ENCODE measurements at places on chromosomes 12 and 14.

GRCh38 chr12:15152868-15153267 lies 68.3 kb downstream of the RERG start:
- no peak for DNase-seq

- DNase-seq = no peak
Measured at GRCh38 chr14:26596543-26597061, 1.2 kb downstream of the NOVA1 start.

- DNase-seq = no peak
Measured at GRCh38 chr14:95361373-95362137, 41.8 kb upstream of the CLMN start.

- DNase-seq = no peak
Measured at GRCh38 chr14:93708800-93709199, 79.5 kb downstream of the PRIMA1 start.

DNA sequence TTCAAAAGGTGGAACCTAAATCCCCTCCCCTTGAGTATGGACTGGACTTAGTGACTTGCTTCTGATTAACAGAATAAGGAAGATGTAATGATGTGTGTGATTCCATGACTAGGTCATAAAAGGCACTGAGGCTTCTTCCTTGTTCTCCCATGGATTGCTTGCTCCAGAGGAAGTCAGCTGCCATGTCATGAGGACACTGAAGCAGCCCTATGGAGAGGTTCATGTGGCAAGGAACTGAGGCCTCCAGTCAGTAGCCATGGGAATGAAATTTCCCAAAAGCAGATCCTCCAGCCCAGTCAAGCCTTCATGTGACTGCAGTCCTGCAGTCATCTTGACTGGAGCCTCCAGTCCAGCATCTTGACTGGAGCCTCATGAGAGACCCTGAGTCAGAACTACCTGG lies 10.7 kb downstream of the TMBIM4 start:
- no peak for DNase-seq

- no peak for DNase-seq
Measured at GRCh38 chr12:127750076-127750840, 516.7 kb upstream of the TMEM132C start.

GRCh38 chr14:31159682-31160296 lies 47.8 kb downstream of the HECTD1 start:
- DNase-seq = peak; percentile 71

GRCh38 chr14:80699861-80700260 lies 241.7 kb downstream of the CEP128 start:
- DNase-seq = no peak

- no peak for DNase-seq
Measured at GRCh38 chr12:90925562-90925961, 29.4 kb downstream of the CCER1 start.

DNA sequence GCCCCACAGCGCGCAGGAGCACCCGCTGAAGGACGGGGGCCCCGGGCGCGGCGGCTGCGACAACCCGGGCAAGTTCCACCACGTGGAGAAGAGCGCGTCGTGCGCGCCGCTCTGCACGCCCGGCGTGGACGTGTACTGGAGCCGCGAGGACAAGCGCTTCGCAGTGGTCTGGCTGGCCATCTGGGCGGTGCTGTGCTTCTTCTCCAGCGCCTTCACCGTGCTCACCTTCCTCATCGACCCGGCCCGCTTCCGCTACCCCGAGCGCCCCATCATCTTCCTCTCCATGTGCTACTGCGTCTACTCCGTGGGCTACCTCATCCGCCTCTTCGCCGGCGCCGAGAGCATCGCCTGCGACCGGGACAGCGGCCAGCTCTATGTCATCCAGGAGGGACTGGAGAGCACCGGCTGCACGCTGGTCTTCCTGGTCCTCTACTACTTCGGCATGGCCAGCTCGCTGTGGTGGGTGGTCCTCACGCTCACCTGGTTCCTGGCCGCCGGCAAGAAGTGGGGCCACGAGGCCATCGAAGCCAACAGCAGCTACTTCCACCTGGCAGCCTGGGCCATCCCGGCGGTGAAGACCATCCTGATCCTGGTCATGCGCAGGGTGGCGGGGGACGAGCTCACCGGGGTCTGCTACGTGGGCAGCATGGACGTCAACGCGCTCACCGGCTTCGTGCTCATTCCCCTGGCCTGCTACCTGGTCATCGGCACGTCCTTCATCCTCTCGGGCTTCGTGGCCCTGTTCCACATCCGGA lies 1.4 kb downstream of the FZD10 start:
- no peak for DNase-seq

DNA sequence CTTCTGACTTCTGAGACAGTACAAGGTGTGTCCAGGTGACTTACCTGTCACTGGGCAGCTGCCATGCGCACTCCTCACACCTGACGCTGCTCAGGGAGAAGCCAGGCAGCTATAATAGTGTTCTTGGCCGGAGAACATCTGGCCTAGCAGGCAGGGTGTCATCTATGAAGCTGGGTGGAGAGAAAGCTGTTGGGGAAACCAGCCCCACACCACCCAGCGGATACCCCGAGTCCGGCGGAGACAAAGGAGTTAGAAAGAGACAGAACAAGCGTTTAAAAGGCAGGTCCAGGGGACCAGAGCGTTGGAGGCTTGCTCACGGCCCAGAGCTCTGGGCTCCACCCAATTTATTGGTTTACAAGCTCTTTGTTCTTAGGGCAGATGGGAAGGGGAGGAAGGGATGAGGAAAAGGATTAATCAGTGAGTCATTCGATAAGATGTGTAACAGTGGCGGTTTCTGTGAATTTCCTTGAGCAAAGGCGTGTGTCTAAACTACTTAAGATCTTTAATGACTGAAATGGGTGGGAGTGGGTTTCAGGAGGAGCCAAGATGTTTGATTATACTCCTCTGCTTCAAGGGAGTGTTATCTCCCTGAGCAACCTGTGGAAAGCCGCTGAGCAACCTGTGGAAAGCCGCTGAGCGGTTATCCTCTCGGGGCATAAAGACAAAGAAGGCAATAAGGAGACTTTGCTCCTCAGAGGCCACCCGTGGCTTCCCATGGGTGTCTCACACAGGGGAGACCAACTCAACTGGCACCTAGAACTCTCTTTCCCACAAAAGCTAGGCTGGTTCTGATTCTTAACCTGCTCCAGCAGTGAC lies at the start of gene GALNT8:
Gene GALNT8, plus strand, starts transcription at position 580 of the 816 bp plus-strand sequence. CDS start 278 bp downstream, outside the sequence.
- no peak for DNase-seq

DNA sequence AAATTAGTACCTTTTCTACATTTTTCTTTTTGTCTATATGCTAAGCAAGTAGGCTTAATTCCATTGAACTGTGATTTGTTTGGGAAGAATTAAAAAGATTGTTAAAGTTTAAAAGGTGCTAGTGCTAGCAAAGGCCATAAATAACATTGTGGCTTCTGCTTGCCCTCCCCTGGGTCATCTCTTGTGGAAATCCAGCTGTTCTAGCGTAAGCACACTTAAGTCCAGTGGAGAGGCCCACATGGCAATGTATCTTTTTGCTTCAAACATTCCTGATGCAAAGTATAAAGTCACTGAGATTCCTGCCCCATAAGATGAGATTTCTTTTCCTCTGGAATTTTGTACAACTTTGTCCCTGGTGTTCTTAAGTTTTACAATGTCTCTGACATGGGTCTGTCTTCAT lies 14.4 kb upstream of the ERGIC2 start:
- DNase-seq = no peak

- DNase-seq = no peak
Measured at GRCh38 chr14:36755756-36756155, 94.1 kb downstream of the PAX9 start.

DNA sequence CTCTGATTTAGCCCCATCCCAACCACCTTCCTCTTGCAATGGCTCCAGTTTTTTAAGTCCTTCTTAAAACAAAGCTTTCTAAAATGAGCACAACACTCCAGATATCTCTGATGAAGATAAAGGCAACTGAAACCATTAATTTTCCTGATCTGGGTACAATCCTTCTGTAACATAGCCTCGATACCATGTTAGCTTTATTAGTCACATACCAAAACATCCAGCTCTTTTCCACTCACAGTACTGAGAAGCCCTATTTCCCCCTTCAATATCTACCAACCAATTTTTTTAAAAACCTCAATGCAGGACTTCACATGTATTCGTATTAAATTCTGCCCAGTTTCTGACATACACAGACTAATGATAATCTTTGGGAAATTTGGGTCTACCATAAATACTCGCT lies 105.9 kb downstream of the MED13L start:
- DNase-seq = peak; percentile 42

GRCh38 chr12:123916729-123917128 lies 55.9 kb downstream of the CCDC92 start:
- peak; percentile 39 for DNase-seq

GRCh38 chr14:80784820-80785219 lies 156.7 kb downstream of the CEP128 start:
- no peak for DNase-seq

- DNase-seq = no peak
Measured at GRCh38 chr12:58765653-58766512, 154.4 kb downstream of the LRIG3 start.

- DNase-seq = no peak
Measured at GRCh38 chr12:132433641-132434395, 56.1 kb upstream of the FBRSL1 start.

DNA sequence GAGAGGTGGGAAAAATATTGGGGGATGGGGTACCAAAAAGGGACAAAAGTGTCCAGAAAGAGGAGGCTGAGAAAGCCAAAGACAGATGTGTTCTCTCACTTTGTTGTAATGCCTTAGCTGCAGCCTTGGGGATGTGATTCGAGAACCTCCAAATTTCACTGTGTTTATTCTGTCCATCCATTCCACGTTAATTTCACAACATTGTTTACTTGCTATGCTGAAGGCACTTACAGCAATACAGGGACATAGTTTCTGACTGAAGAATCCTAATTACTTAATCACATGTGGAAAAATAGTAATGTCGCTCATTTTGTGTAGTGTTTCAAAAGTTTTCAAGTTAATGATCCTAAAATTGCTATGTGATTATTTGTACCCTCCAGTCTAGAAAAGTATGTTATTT lies 146.2 kb upstream of the SLC38A2 start:
- no peak for DNase-seq

GRCh38 chr14:27320261-27320660 lies 722.4 kb upstream of the NOVA1 start:
- no peak for DNase-seq

DNA sequence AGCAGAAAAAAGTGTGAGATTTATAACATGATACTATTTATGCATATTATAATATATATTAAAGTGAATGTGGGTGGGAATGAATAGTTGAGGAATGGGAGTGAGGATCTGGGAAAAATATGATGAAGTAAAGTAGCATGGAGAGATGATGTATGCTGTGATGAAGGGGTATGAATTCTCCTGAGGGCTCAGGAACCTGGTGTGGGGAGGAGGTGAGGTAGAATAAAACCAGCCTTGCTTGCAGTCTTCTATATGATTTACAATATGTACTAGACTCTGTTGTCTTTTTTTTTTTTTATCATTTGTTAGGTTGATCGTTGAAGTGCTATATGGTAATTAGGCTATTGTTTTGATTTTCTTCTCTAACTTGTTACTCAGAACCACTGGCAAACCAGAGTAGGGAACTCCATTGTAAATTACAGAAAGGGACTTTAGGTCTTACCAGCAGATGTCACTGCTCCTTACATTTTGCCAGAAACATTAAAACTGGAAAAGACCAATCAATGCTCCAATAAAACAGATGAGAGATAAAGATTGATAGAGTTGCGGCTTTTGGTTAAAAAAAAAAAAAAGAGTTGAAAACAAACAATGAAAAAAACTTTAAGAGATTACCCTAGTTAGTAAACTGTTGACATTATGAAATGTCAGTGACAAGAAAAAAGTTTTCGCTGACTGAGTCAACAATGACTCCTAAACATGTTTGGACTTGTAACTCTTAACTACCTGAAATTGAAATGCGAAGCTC lies 39.9 kb downstream of the ATL1 start:
- DNase-seq = peak; percentile 57

- peak; percentile 21 for DNase-seq
Measured at GRCh38 chr12:39368096-39368495, 74.8 kb downstream of the KIF21A start.

- DNase-seq = no peak
Measured at GRCh38 chr14:48937541-48938195, 648.5 kb downstream of the RPS29 start.

GRCh38 chr12:21697904-21698630 lies 40.4 kb upstream of the LDHB start:
- DNase-seq = peak; percentile 40

DNA sequence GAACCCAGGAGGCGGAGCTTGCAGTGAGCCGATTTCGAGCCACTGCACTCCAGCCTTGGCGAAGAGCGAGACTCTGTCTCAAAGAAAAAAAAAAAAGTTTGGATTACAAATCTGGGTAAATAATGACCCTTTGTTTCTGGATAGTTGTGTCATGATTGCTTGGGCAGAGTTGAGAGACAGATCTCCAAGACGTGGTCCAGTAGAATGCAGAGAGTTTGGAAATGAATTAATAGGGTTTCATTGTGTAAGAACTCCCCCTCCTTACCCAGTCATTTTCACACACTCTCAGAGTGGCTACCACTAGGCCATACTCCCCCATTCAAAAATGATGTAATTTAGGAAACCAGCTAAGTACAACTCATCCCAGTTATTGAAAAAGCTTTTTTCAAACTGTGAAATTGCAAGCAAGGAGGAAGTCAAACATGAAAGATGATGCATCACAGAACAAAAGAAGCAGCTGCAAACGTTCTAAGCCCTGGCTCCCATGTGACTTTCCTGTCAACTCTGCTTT lies 1331.9 kb downstream of the AACS start:
- DNase-seq = no peak

DNA sequence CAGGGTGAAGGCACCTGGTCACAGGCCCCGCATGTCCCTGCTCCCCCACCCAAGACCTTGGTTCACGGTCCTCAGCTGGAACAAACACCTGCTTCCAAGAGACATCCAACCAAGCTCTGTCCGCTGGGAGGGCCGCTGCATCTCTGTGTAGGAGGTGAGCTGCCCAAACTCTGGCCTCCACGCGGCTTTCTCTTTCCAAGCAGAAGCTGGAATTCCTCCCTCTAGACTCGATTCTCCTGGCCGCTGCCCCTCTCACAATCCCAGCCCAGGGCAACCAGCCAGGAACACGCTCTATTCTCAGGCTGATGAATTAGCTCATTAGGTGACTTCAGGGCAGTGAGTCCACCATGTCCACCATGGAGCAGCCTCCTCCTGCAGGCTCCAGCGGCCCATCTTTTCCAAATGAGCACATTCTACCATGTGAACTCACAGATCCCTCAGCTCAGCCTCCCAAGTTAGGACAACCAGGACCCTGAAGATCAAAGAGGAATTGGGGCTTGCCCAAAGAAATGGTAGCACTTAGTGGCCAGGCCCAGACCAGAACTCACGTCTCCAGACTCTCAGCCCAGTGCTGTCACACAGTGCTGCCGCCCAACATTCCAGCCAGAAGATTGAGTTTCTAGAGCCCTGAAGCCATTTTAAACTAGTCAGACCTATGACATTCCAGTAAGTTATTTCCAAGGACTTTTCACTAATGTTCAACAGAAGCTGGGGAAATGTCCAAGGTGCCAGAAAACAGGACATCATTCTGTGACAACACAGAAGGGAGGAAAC lies 146.6 kb downstream of the ANO2 start:
- DNase-seq = no peak

Measured in EL (cell line).